Effector memory CD4-positive, alpha-beta T cell (primary cell): ENCODE measurements at places on chromosomes 1 and 21.

DNA sequence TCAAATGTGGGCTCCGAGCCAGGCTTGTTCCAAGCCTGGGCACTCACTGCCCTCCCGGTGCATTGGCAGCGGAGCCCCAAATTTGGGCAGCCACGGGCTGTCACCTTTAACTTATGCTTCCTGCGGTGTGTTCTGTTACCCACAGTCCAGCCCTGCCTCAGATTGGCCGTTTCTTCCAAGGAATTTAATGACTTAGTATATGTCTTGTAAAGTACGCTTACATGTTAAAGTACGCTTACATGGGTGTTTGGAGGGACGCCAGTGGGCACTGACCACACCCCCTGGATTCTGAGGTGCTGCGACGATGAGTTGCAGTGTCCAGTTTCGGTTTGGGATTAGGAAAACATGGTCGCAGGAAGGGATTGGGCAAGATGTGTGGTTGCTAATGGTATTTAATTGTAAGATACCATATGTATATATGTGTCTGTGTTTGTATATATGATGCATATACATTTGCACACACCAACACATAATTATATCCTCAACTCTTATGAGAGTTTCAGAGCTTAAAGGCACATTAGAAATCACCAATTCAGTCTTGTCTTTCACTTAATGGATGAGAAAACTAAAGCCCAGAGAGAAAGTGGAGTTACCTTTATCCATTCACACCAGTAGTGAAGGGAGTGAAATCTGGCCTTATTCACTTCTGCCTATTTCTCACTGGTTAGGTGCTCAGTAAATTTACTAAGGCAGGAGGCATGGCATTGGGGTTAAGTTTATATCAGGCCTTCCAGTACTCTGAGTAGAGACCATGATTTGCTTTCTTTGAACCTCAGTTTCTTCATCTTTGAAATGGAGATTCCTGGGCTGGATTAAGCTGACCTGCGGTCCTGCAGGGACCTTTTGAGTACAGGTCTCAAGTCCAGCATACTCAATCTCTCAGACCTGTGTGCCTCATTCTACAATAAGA is 1.0 kb downstream of the SMYD2 start:
- no peak for DNase-seq

DNA sequence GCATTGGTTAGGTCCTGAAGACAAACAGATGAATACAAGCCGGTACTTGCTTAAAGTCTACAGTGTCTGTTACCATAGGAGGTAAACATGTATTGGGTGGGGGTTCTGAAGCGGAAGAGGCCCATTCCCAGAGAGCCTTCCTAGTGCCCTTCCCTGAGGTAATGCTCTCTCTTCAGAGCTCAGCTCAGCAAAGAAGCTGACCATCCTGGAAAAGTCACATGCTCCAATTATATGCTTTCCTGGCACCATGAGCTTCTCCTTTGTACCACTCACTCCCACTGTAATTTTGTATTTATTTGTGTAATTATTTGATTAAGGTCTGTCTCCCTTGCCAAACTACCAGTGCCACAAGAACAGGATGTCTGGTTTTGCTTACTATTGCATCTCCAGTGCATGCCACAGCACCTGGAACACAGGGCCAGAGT is 42.0 kb downstream of the RAB3B start:
- no peak for DNase-seq

DNA sequence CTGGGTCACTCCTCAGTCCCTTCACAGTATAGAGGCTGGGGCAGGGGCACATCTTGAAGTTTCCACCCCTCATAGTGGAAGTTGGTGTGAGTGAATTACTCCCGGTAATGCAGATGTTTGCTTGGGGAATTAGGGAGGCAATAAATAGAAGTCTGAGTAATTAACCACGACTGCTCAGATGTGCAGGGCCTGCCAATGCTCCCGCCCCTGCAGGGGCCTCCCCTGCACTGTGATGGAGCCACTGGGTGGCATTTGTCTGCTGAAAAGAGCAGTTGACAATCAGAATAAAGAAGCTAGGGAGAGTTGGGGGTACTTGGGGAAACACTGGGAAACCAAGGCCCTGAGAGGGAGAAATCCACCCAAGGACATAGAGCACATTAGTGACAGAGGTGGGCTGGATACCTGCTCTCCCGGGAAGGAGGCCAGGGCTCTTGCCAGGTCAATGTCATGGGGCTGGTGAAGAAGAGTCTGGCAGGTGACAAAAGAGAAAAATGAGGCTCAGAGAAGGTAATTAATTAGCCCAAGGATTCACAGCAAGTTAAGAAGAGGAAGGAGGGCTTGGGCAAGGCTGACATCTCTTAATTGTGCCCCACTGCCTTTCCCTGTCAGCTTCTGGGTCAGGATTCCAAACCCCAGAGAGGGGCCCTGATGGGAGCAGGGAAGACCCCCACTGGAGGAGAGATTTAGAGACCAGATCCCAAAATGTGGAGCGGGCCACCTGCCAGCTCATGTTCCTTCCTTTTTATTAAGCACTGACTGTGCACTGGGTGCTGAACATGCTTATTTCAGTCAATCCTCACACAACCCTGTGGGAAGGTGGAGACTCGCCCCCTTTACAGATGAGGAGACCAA is 436.2 kb downstream of the MATN1 start:
- DNase-seq, result no peak

DNA sequence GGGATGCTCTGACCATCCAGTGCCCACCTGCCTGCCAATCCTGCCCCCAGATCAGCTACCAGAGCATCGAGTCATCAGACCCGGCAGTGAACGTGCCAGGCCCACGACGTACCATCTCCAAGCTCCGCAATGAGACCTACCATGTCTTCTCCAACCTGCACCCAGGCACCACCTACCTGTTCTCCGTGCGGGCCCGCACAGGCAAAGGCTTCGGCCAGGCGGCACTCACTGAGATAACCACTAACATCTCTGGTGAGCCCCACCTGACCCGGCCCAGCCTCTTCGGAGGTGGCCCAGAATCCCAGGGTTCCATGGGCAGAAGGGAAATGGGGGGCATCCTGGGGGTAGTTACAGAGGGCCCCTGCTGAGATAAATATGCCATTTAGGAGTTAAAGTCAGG is 43.1 kb downstream of the PTPRU start:
- no peak for DNase-seq

DNA sequence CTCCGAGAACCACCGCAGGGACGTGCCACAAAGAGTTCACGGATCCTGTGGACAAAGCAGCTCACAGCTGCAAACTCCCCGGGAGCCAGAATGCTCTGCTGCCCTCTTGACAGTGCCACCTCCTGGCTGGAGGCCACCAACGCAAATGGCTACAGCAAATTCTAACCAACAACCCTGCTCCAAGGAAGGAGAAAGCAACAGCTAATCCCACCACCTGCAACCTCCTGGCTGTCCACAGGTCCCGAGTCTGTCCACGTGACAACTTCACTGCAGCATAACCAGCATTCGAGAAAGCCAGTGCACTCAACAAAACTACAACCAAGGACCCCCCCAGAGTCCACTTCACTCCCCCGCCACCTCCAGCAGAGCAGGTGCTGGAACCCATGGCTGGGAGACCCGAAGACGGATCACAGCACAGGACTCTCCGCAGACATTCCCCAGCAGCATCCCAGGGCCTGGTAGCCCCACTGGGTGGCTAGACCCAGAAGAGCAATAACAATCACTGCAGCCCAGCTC is 17.3 kb downstream of the POFUT2 start:
- DNase-seq, result no peak

- DNase-seq, result no peak
Measured at GRCh38 chr1:21570885-21571284, 61.7 kb downstream of the ALPL start.

- no peak for DNase-seq
Measured at GRCh38 chr1:241942738-241943137, 14.8 kb upstream of the BECN2 start.

DNA sequence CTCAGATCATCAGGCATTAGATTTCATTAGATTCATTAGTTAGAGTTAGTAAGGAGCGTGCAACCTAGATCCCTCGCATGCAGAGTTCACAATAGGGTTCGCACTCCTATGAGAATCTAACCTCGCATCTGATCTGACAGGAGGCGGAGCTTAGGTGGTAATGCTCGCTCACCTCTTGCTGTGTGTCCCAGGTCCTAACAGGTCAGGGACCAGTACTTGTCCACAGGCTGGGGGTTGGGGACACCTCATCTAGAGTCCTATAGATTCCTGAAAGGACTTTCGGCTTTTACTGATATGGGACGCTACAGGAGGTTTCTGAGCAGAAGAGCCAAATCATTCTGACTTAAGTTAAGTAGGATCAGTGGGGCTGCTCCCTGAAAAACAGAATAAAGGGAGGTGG is 91.4 kb downstream of the AKT3 start:
- DNase-seq, result no peak

DNA sequence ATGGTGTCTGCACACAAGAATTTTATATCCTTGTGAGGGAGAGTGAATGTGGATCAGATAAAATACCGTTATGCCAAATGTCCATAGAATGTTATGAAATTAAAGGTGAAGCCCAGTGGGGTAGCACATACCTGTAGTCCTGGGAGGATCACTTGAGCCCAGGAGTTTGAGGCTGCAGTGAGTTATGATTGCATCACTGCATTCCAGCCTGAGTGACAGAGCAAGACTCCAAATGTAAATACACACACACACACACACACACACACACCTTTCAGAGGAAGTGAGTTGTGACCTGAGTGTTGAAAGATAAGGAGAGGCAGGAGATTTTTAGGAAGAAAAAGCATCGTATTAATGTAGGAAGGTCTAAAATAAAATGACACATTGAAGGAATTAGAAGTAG is 28.1 kb upstream of the ZYG11A start:
- DNase-seq, result no peak

DNA sequence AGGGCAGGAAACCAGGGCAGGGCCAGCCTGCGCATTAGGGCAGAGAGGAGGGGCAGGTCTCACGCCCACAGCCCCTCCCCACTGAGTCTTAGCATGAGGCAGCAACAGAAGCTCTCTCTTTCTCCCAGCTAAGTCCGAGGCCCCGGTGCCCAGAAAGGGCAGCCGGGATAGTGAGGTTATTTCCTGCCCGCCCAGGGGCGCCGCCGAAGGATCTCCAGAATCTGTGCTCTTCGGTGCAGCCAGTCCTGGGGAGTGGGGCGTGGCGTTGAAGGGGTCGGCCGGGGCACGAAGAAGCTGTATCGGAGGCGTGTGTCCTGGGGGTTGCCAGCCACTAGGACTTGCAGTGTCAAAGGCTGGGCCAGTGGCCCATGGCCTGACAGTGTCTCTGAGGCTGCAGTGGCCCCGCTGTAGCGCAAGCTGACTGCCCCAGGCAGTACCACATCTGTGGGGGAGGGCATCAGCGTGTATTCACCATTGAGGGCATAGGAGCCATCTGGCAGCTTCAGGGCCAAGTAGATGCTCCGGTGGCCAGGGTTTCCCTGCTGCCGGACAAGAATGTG is 7.8 kb downstream of the ADAMTS4 start:
- DNase-seq, result no peak

GRCh38 chr1:61299463-61299862 is 217.1 kb downstream of the NFIA start:
- no peak for DNase-seq

DNA sequence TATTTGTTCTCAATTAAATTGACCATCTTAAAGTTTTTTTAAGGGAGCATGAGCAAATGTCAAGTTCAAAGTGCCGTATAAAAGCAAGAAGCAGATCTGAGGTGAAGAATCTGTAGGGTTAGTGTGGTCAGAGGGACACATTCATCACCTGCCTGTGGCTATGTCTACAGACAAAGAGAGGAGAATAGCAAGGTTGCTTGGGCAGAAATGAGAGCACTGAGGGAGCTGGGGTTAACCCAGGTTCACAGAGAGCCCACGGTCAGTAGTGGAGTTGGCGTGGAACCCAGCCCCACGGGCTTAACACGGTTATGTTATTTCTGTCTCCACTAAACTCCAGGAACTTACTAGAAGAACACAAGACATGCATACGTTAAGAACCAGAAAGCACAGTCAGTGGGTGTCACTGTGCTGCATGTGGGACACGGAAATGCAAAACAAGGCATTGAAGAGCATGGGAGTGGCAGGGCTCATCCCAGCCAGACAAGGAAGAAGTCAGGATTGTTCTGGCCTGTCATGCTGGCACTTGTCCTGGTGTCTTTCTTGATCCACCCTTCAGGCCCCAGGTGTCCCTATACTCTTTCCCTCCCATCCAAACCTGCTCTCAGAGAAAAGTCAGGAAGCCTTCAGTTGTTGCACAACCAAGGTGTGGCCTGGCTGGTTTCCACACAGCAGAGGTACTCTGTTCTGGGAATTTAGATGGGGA is 95.5 kb upstream of the IVNS1ABP start:
- no peak for DNase-seq

DNA sequence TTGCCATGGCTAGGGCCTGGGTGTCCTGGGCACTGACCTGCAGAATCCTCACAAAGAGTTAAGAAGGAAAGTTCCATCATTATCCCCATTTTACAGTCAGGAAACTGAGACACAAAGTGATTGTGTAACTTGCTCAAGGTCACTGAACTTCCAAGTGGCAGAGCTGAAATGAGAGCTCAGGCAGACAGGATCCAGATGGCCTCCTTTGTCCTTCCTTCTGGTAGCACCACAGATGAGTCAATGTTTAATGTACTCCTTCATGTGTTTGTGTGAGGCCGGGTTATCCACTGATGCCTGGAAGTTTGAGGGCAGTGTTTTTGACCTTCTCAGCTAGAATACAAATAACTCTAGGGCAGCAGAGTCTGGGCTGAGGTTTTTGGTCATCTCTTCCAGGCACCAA is 207.0 kb downstream of the TNR start:
- no peak for DNase-seq

DNA sequence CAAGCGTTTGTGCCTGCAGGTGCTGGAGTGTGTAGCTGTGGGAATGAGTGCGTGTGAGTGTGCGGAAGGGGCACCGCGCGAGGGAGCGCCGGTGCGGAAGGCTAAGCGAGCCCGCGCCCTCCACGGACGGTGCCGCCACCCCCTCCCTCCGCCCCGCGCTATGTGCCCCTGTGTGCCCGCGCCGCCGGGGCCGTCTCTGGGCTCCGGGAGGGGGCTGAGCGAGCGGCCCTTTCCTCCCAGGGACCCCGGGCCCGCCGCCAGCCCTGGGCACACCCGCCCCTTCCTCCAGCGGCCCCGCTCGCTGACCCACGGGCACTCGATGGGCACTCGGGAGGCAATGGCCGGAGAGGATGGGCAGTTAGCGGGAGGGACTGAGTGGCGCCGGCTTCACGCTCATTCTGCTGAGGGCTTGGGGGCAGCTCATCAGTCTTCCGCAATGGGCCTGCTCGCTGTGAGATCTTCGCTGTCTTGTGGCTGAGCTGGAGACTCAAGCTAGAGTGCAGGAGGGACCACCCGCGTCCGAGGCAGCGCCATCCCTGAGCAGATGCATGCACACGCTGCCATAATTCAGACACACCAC is 8.6 kb upstream of the ADGRB2 start:
- no peak for DNase-seq
